CD4-positive, alpha-beta T cell (primary cell): ENCODE measurements at places on chromosomes 6 and 20. TPM values are rescaled to one million over a fixed set of nuclear protein-coding genes. Genes with fewer than 3 reads are reported as not detected.
A peak's percentile ranks its signal among the peaks of the same experiment; 100 is the strongest.

- H3K27ac ChIP-seq: no peak overlapping the region
- no peaks in the 10 kb centered on the region for H3K4me1 ChIP-seq
- H3K4me3 ChIP-seq: no peak overlapping the region
- no peak for DNase-seq
- no peaks in the 10 kb centered on the region for H3K36me3 ChIP-seq
Observed at GRCh38 chr6:163327165-163327880, 87.2 kb upstream of the QKI start.

DNA sequence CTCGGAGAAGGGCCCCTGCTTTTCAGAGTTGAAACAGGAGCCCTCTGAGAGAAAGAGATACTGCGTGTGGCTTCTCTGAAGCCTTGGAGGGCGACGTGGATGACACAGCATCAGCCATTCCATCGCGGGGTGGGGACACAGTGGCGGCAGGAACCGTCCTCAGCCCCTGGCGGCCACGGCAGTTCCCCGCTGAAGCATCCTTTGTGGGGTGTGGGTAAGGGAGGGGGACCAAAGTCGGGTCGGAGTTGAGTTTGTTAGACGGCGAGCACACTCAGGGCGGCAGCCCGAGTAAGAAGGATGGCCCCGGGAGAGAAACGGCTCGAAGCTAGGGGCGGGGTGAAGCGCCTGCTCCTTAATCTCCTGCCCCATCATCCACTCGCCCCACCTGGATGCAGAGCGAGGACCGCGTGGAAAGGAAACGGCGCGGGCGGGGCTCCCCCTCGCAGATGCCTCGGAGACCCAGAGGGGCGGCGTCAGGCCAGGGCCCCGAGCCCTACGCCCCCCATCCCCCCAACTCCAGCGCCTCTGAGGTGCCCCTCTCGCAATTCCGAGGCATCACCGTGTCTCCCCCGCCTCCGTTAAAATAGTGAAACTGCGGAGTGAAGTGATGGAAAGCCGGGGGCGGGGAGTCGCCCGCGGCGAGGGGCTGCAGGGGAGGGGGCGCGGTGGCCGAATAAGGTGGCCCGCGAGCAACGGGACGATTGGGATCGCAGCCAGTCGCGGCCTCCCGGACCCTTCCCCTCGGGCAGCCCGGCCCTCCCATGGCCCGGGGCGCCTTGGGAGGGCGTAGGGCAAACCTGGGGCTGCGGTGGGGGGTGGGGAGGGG is 796 bp upstream of the RREB1 start:
- peak; percentile 62 for DNase-seq
- no peaks in the 10 kb centered on the region for H3K27me3 ChIP-seq
- H3K36me3 ChIP-seq: no peaks in the 10 kb centered on the region
- H3K4me3 ChIP-seq: peak overlapping the region; percentile 93

GRCh38 chr6:29597184-29597583 is 12.3 kb downstream of the OR2H2 start:
- H3K27me3 ChIP-seq: no peaks in the 10 kb centered on the region
- no peak for DNase-seq
- peaks cover 2% of the 10 kb centered on the region for H3K36me3 ChIP-seq
- H3K4me1 ChIP-seq: no peaks in the 10 kb centered on the region
- no peak overlapping the region for H3K27ac ChIP-seq
- no peak overlapping the region for H3K4me3 ChIP-seq

Gene LRRC1
- total RNA-seq: 0.78 TPM

DNA sequence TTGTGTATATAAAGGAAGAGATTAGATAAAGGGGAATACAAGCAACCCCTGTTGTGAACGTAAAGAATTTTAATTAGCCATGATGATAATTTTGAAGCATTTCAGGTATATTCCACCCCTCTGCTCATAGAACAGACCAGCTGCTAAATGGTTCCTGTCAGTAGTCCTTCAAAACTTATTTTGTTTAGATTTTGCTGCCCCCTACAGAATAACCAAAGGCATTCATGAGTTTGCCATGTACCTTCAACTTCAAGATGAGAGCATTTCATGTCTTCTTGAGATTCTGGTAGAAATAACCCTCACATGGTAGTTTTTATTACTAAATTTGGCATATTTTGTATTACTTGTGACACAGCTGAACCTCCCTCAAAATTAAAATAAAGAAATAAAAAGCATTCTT is 1586.7 kb downstream of the HACE1 start:
- H3K36me3 ChIP-seq: no peaks in the 10 kb centered on the region
- no peak for DNase-seq
- no peaks in the 10 kb centered on the region for H3K27me3 ChIP-seq

Gene FAXC
- total RNA-seq: not detected

DNA sequence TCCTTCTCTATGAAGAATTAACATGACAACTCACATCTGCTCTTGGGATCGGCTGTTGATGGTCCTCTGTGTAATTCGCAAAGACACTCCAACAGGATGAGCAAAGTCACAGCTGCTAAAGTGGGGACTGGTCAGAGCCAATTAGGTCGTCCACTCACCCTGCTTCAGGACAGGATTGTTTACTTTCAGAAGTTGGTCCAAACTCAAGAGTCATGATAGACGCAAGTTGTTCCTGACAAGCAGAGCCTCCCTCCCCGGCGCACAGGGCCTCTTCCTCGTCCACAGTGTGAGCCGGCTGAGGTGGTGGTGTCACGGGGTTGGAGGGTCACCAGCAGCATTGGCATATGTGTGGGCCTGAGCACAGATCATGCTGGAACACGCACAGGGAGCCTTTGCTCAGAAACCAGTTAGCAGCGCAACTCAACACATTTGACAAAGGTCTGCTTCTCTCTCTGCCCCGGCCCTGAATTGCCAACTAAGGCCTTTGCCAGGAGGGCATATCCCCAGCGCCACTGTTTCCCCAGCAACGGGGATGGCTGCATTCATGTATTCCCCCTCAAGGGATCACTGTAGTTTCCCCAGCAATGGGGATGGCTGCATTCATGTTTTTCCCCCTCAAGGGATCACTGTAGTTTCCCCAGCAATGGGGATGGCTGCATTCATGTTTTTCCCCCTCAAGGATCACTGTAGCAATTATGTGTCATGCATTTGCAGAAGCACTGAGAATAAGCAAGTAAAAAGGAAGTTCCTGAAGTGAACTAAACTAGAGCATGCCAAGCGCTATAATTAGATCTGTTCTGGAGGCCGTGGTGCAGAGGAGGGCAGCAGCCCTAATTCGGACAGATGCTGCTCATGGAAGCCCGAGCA is 111.7 kb downstream of the THBS2 start:
- no peaks in the 10 kb centered on the region for H3K4me1 ChIP-seq
- H3K27me3 ChIP-seq: no peaks in the 10 kb centered on the region
- no peak for DNase-seq
- H3K27ac ChIP-seq: no peak overlapping the region

DNA sequence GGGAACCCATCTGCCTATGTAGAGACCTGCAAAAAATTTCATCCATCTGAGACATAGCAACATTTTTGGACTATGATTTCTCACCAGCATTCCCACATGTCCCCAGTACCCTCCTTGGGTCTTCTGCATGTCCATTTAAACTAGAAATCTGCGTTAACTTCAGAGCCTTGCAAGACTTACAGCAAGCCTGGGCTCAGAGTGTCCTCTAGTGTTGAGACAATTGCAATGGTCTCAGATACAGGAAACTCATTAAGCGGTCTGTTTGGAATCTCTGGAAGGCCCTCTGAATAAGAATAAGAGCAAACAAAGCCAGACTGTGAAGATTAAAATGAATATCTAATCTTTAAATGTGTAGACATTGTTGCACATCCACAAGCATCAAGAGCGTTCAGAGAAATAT is 20.5 kb upstream of the PI3 start:
- no peaks in the 10 kb centered on the region for H3K4me1 ChIP-seq
- no peak overlapping the region for H3K4me3 ChIP-seq
- H3K27ac ChIP-seq: no peak overlapping the region
- DNase-seq: no peak
- no peaks in the 10 kb centered on the region for H3K36me3 ChIP-seq

Gene CCDC170
- not detected for total RNA-seq

Gene C4B
- total RNA-seq: 3.0 TPM

DNA sequence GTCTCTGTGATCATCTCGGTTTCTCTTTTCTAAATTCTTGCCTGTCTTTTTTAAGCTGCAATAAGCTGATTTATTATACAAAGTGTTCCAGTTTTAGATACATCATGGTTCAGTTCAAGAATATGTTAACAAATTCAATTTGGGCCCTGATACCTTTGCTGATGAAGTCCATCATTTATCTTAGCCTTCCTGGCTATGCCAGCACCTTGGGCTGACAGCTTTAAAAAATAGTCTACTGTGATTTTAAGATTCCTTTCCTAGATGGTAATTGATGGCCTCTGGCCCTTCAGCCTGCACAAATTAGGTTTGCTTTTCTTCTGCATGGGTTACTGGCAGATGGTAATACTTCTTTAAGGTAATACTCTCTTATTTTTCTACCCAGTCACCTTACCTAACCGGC is 7.1 kb upstream of the TMEM217 start:
- no peak for DNase-seq
- no peak overlapping the region for H3K27ac ChIP-seq
- peaks cover 17% of the 10 kb centered on the region for H3K36me3 ChIP-seq

- no peak for DNase-seq
- H3K4me1 ChIP-seq: peaks cover 49% of the 10 kb centered on the region
- H3K4me3 ChIP-seq: no peak overlapping the region
Observed at GRCh38 chr6:10531942-10532341, 10.8 kb downstream of the GCNT2 start.

DNA sequence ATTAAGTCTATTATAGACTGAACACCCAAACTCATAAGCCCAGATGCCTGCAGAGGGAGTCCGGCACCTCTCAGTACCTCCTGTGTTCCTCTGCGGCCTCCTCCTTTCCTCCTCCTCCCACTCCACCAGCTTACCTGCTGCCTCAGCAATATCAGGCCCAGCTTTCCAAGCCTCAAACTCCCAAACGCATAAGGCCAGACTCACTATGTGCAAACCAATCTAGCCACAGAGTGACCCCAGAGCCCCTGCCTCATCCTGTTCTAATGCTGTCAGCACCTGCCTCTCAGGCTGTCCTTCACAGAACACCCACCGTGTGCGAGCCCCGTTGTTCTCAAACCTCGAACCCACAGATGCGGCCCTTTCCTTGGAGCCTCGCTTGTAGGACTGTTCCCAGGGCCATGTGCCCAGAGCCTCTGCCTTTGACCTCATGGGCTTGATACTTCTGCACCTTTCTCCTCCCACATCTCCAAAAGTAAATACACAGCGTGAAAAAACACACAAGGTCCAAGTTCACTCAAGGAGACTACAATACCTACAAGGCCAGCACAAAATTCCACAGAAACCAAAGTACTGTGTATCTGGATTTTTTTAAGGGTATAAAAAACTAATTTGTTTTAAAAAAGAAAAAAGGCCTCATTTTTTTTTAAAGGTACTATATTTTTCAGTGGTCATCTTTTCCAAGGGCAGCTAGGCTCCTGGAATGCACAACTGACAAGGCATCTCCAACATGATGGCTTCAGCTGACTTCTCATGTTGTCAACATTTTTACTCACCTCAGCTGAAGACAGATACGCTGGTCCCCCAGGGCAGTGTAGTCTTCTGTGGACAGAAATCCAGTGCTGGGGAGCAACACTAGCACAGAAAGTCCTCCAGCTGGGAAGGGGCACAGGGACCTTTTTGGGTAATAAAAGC is 52.3 kb downstream of the ABHD12 start:
- H3K4me3 ChIP-seq: no peak overlapping the region
- H3K4me1 ChIP-seq: no peaks in the 10 kb centered on the region
- no peaks in the 10 kb centered on the region for H3K27me3 ChIP-seq
- no peak for DNase-seq

DNA sequence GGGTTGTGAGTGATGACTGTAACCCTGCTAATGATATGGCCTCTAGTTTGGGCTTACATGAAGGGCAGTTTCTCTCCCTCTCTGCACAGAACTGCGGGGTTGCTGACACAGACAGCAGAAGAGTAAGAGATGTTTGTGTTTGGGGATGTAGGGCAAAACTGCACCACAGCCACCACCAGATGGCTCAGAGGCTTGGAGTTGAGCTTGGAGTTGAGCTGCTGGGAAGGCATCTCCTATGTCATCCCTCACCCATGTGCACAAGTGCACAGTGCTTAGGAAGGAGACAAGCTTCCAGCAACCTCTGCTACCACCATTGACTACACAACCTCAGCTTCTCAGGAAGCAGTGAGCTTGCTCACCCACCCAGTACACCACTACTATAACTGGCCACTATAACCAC is 303.9 kb upstream of the DEFB112 start:
- H3K4me3 ChIP-seq: no peak overlapping the region
- H3K4me1 ChIP-seq: no peaks in the 10 kb centered on the region
- no peak overlapping the region for H3K27ac ChIP-seq
- H3K36me3 ChIP-seq: no peaks in the 10 kb centered on the region
- no peaks in the 10 kb centered on the region for H3K27me3 ChIP-seq
- DNase-seq: no peak

- H3K36me3 ChIP-seq: no peaks in the 10 kb centered on the region
- no peak overlapping the region for H3K27ac ChIP-seq
- peaks cover 16% of the 10 kb centered on the region for H3K27me3 ChIP-seq
- H3K4me3 ChIP-seq: peak overlapping the region; percentile 33
- DNase-seq: peak; percentile 28
Observed at GRCh38 chr20:37914672-37915433, 11.9 kb downstream of the VSTM2L start.

DNA sequence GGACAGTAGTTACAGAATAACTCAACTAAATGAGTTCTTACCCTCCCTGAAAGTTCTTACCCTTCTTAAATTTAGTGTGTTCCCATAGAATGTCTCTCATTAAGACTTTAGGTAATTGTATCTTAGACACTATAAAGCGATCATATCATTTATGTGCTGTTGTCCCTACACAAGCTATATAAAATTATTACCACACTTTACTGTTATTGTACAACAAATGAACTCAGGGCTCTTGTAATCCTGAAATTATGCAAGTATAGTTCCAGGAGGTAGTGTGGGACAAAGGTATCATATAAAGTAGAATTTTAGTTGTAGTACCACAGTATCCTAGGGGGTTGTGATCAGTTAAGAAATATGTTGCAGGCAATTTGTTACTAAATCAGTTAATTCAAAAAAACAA is 167.4 kb upstream of the CARMIL1 start:
- H3K4me1 ChIP-seq: no peaks in the 10 kb centered on the region
- DNase-seq: no peak
- peaks cover 84% of the 10 kb centered on the region for H3K36me3 ChIP-seq
- H3K27me3 ChIP-seq: no peaks in the 10 kb centered on the region
- H3K27ac ChIP-seq: no peak overlapping the region
- H3K4me3 ChIP-seq: no peak overlapping the region

- H3K27me3 ChIP-seq: no peaks in the 10 kb centered on the region
- no peaks in the 10 kb centered on the region for H3K36me3 ChIP-seq
- no peak overlapping the region for H3K27ac ChIP-seq
- no peak for DNase-seq
- H3K4me1 ChIP-seq: no peaks in the 10 kb centered on the region
Observed at GRCh38 chr6:142592876-142593275, 291.1 kb downstream of the ADGRG6 start.

Gene CLIC5
- 2.8 TPM for total RNA-seq

Gene NKX2-4
- total RNA-seq: not detected
